Kidney (tissue), 22 donors: ENCODE measurements at places on chromosomes 16 and 17.
A peak's percentile ranks its signal among the peaks of the same experiment; 100 is the strongest.

GRCh38 chr17:51527225-51527982 lies 267.1 kb downstream of the UTP18 start:
- no peak for DNase-seq

- DNase-seq: no peak
Observed at GRCh38 chr17:5809580-5810188, 225.4 kb upstream of the NLRP1 start.

- DNase-seq: no peak
Observed at GRCh38 chr17:80659651-80660050, 115.0 kb downstream of the RPTOR start.

DNA sequence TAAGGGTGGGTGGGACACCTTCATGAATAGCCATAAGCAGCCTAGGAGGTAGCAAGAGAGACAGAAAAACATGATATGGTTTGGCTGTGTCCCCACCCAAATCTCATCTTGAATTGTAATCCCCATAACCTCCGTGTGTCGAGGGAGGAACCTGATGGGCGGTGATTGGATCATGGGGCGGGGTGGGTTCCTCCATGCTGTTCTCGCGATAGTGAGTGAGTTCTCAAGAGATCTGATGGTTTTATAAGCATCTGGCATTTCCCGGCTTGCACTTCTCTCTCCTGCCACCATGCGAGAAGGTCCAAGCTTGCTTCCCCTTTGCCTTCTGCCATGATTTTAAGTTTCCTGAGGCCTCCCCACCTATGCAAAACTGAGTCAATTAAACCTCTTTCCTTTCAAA lies 259.1 kb upstream of the ERCC4 start:
- DNase-seq: no peak

- DNase-seq: peak; percentile 59
Observed at GRCh38 chr17:10875984-10876555, 38.2 kb upstream of the PIRT start.

GRCh38 chr17:75183999-75184884 lies 1.5 kb upstream of the SUMO2 start:
- no peak for DNase-seq

- DNase-seq: peak; percentile 71
Observed at GRCh38 chr16:88688013-88688778, 1.9 kb upstream of the SNAI3 start.

- DNase-seq: no peak
Observed at GRCh38 chr16:78755751-78756661, 656.6 kb downstream of the WWOX start.

- DNase-seq: no peak
Observed at GRCh38 chr16:50381679-50382440, 13.1 kb upstream of the BRD7 start.
